Right ventricle myocardium superior (tissue), 1 donor: ENCODE measurements at places on chromosomes 1 and 21. TPM values are rescaled to one million over a fixed set of nuclear protein-coding genes. Genes with fewer than 3 reads are reported as not detected.

IGFN1 gene
- not detected for total RNA-seq

RUSC1 gene
- total RNA-seq, result 19.9 TPM

FAM78B gene
- total RNA-seq, result 4.2 TPM

DNA sequence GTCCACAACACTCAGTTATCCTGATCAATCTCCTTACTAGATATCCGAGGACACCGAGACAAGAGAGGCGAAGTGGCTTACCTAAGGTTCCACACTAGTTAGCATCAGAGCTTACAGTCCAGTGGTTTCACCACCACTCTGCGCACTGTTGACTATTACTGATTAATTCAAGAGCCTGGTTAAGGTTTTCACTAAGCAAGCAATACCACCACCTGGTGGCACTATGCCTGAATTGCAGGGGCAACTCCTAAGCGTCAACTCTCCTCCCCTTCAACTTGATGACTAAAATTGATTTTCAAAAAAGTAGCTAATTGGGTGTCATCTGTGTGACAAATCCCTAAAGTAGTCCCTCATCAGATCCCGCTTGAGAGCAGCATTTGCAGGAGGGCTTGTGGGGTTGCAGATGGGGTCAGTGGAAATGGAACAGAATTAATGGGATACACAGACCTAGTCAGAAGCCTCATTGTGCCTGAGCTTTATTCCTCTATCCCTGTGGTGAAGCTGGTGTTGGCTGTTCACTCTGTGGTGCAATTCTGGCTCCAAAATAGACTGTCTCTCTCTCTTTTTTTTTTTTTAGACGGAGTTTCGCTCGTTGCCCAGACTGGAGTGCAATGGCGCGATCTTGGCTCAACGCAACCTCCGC lies 9.1 kb downstream of the TTC22 start:
- no peak for DNase-seq

DNA sequence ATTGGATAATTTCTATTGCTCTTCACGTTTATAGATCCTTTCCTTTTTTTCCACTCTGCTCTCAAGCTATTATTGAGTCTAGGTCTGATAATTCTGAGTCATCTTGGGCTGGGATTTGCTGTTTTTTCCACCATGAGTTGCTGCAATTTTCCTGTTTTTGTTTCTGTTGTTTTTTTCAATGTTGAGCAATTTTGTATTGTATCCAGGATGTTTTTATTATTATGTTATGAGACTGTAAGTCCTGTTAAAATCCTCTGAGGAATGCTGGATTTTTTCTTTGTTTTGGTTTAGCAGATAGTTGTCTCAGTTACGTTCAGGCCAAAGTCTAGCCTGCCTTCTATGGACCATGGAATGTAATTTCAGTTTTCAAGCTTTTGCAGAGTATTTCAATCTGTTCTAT lies 13.0 kb upstream of the SLC35A3 start:
- no peak for DNase-seq

DNA sequence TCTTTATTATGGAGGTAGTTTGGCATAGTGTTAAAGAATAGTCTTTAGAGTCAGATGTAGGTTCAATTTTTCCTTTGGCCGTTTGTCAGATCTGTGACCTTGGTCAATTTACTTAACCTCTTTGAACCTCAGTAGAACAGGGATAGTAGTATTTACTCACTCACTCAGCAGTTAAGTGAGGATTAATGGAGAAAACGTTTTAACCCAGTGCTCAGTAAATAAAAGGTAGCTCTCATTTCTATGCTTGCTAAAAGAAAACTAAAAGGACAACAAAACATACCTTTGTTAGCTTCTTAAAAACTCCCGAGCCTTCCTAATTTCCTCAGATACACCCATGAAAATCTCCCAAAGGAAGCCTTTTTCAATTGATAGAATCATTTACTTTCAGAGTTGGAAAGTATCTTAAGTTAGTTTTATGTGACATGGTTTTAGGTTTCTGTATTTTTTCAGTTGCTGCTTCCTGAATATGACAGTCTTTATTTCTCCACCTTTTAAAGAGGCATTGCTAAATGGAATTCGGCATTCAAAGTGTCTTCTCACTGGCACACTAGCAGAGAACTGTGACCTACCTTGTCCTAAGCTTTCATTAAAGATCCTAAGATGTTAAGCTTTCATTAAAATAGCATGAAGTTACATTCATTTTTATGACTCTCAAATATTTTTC lies 7.8 kb downstream of the ABCD3 start:
- no peak for DNase-seq

KLHL21 gene
- total RNA-seq, result 111 TPM

- DNase-seq, result no peak
Measured at GRCh38 chr1:230105754-230106625, 39.0 kb downstream of the GALNT2 start.

GRCh38 chr1:43772978-43773377 lies 65.6 kb downstream of the ST3GAL3 start:
- DNase-seq, result no peak

DNA sequence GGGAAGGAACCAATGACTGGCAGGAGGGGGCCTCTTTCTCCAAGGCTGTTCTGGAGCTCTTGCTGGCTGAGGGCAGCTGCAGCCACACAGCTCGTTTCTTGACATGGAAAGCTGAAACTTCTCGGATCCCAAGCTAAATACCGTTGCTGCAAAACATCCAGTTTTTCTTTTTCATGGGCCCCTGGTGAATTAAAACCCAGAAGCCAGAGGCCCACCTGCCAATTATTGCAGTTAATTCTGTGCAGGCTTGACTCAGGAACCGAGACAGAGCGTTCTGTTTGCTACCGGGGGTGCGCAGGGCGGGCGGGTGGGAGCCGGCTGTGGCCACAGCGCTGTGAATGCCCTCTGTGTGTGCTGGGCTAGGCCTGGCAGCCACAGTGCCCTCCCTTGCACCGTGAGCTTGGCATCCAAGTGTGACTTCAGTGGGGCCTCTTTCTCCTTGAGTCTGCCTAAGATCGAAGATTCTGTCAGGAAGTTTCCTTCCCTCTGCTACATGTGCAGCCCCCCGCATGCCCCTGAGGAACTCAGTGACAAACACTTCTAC lies 19.9 kb upstream of the KCNE2 start:
- DNase-seq, result no peak

GNAT2 gene
- total RNA-seq, result not detected

AADACL4 gene
- not detected for total RNA-seq

- no peak for DNase-seq
Measured at GRCh38 chr1:161719325-161719611, 2.1 kb upstream of the FCRLB start.

DNA sequence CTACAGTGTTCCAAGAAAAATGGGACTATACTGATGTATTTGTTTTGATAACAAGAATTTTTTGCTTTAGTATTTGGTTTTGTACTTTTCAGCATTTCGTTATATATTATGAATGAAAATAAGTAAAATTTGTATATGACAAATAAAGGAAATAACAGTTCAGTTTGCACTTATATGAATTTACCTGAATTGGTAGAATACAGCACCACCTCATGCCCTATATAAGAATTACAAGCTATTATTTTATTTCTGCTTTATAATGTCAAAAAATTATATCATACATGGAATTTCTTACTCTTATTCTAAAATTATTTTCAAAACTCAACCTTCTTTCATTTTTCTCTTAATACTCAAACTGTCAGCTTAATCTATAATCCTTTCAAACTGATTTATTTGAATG lies 14.6 kb downstream of the EFCAB7 start:
- DNase-seq, result no peak

- no peak for DNase-seq
Measured at GRCh38 chr1:47577303-47578025, 139.6 kb downstream of the FOXD2 start.

DNA sequence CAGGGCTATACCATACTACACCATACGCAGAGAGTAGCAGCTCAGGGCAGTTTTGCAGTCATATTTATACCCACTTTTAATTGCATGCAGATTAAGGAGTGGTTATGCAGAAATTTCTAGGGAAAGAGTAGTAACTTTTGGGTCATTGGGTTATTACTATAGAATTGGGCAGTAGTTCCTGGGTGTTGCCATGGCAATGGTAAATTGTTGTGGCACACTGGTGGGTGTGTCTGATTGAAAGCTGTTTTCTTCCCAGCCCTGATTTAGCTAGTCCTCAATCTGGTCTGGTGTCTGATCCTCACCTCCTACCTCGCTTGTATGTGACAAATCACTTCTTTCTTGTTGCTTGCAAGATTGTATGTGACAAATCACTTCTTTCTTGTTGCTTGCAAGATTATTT lies 30.5 kb downstream of the CYP4A11 start:
- no peak for DNase-seq

GRCh38 chr1:169207797-169208520 lies 101.5 kb downstream of the ATP1B1 start:
- no peak for DNase-seq

GRCh38 chr1:63723602-63724001 lies 50.2 kb upstream of the ROR1 start:
- no peak for DNase-seq

- DNase-seq, result no peak
Measured at GRCh38 chr1:207014728-207015127, 17.8 kb downstream of the C1orf116 start.

DNA sequence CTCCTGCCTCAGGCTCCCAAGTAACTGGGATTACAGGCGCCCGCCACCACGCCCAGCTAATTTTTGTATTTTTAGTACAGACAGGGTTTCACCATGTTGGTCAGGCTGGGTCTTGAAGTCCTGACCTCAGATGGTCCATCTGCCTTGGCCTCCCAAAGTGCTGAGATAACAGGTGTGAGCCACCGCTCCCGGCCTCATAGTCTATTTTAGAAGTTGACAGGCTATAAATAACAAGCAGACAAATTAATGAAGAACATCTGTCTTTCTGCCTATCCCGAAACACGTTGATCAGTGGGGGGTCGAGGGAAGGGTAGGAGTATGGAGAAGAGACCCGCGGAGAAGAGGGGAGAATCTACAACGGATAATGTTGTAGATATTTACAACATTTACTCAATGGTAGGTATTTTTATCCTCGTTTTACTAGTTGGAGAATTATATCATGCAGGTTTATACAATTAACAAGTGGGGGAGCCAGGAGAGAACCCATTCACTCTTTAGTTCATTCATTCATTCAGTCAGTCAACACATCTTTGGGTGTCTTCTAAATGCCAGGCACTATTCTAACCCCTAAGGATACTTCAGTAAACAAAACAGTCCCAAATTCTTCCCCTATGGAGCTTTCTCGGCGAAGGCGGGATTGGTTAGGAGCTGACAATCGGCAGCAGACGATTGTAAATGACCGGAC lies 497 bp upstream of the IFNAR2 start:
- DNase-seq, result no peak

CDC42 gene
- total RNA-seq, result 137 TPM

DNA sequence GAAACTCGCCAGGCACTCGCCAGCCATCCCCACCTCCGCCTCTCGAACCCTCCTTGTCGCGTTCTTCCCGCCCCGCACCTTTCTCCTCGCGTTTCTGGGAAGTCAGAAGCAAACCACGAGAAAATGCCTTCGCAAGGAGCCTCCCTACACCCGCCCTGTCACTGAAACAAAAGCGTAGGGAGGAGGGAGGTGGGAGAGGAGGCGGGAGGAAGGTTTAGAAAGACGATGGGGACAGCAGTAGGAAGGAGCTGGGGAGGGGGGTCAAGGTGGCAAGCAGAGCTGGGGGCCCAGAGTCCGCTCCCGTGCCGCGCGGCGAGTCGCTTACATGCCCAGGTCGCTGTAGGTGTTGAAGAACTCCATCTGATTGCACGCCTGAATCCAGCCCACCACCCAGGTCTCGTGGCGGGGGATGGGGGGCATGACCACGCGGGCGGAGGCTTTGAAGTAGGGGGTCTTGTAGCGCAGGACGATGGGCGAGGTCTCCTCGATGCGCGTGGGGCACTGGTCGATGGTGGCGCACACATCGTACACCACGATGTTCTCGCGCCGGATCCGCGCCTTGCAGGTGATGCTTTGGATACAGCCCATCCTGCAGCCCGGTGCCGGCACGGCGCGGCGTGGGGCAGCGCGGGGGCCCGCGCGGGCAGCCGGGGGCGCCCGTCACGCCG lies 1.0 kb downstream of the FAM78B start:
- DNase-seq, result peak; percentile 45

DNA sequence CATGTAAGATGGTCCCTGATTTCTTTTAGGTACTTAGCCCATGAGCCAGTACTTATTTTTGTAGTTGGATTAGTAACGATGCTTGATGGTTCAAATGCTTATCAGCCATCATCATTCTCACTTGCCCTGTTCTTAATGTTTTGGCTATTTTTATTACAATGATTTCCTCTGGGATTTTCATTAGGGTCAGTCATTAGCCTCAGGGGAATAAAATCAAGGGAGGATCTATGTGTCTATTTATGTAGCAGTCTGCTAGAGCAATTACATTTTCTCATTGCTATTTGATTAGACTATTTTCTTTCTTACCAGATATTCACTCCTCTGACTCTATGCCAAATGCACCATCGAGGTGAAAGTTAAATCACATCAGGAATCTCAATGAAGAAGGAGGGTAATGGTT lies 10.9 kb upstream of the CCT8 start:
- no peak for DNase-seq

GRCh38 chr1:66313429-66313828 lies 220.5 kb upstream of the SGIP1 start:
- DNase-seq, result no peak

DNA sequence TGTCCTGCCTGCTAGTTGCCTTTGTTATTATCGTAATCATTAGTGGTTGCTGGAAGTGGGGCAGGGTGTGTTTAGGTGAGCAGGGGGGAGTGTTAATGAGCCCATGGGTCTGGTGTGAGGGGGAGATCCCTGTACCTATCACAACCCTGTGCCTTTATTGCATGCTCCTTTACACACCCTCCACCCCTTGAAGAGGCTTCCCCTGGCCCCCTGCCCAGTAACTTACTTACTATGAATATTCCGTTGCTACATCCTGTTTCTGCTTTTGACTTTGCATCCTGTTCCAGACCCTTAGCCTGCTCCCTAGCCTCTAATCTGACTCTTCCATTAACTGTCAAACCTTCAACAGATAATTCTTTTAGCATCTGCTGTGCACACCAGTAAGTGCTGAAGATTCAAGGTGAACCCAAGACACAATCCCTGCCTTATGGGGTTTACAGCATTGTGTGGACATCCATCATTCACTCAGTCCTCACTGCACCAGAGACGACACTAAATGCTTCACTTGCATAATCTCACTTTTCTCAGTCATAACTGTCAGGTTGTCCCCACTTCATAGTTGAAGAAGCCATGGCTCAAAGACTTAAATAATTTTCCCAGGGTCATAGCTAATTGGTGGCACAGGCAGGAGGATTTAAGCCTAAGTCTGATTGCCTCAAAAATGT lies 47.9 kb downstream of the CDC7 start:
- no peak for DNase-seq

DNA sequence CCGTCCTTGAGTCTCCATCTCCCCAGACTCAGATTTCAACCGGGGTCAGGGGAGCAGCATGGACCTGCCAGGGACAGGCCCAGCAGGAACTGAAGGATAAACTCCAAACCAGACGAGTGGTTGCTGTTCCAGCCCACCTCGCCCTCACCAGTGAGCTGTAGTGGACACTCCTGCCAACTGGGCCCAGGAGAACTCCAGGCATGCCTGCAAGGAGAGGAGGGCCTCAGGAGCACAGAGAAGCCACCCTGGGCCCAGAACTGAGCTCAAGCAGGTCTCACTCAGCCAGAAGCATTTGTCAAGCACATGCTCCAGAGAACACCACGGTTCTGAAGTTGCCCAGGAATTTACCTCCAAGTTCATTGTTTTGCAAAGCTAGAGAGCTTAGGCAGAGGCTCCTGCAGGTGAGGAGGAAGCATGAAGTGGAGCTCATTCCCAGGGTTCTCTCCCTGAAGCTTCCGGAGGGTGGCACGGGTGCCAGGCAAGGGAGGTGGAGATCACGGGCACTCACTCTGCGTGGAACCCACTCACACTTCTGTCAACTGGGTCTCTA lies 61.0 kb downstream of the MATN1 start:
- no peak for DNase-seq
